GM12865 (cell line): ENCODE measurements at places on chromosomes 7 and 10.

GRCh38 chr10:52778511-52779392 is 6.2 kb upstream of the MBL2 start:
- DNase-seq, result peak; percentile 18

GRCh38 chr7:141685285-141686023 is 16.5 kb downstream of the DENND11 start:
- no peak for DNase-seq

DNA sequence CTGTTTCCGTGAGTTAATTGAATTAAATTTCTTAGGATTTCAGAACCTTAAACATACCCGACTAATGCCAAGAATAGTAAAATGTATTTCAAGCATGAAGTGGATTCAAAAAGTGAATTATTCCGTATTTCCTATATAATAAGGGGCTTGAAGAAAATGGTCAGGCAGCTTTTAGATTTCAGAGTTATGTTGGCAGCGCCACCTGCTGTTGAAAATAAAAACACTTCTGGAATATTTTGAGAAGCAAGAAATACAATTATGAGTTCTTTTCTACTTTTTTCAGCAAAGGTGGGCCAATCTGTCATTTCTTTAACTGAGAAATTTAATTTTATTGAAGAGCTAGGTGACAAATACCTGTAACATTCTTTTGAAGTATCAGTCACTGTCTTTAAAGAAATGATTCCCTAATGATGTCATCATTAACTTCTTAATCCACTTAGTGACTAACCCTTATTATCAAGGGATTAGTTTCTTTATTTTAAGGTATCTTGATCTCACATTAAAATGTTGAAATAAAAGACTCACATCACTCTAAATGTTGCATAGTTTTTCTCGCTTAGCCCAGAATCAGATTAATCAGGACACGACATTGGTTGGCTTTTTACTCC is 36.6 kb upstream of the AGR3 start:
- peak; percentile 41 for DNase-seq

DNA sequence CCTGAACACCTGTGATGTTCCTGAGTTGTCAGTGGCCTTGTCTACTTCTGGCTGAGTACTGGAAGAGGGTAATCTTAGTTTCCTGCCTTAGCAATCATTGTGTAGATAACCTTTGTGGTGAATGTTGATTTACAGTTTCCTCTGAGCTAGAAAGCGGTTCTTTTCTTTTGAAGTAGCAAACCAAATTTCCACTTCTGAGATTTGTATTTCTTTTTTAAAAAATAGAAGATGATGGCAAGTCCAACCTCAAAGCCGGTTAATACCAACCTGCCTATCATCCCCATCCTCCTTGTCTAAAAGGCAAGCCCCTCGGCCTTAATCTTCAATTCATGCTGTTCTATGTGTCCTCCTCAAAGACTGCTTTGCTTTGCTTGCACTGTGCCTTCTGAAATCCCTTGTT is 12.5 kb upstream of the PALS2 start:
- no peak for DNase-seq

DNA sequence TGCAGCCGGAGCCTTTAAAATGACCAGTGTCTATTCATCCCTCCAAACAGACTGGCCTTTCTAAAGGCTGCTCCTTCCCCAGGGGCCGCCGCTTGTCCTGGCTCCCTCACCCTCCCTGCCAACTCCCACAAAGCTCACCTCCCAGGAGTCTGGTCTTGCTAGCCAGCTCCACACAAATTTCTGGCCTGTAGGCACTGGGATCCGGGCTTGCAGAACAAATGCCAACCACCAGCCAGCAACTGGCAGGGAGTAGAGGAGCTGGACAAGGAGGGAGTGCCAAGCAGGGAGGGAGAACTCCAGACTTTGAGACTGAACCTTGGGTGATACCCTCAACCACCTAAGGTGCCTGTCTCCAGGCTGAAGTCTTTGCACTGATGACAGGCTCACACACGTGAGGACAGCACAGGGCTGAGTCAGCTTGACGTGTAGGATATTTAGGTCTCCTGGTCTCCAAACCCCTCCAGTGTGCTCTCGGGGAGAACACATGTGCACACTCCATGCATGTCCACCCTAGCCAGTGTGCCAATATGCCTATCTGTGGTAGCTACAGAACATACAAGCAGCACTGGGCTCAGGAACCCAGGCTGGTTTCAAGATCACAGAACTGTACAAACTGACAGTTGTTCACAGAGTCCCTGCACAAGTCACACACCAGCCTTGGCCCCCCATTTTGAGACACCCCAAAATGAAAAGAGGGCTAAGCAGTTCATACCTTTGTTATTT is 6.0 kb downstream of the PAX2 start:
- DNase-seq, result no peak
